ENCODE measurements at places on chromosomes 16 and 17.

DNA sequence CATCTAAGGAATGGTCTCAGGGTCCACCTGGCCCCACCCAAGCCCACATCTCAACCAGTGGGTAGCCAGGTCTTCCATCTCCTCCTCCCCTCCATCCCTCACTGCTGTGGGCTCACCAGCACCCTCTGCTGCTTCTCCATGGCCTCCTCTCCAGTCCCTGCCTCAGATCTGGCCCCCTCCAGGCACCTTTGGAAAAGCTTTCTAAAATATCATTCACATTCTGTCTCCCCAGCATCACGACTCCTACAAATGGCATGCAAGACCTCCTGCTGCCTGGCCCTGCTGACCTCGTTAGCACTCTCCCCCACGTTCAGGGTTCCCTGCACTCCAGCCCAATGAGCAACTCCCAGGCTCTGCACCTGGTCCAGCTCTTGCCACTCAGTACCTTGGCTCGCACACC lies 13.7 kb downstream of the GLP2R start:
- DNase-seq, result peak; percentile 79

DNA sequence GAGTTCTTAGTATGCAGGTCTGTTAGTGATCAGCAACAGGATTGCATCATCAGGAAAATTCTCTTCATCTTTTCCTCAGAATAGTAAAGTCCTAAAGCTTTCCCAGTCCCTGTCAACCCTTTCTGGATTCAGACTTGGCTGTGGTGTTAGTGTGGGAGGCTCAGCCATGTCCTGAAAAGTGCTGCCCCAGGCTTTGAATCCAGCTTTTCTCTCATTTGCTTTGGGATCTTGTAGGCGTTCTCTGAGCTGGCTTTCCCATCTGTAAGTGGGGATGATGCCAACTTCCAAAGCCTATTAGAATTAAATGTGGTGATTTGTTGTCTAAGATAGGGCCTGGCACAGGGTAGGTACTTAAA lies 3.0 kb downstream of the ALKBH5 start:
- DNase-seq, result no peak

DNA sequence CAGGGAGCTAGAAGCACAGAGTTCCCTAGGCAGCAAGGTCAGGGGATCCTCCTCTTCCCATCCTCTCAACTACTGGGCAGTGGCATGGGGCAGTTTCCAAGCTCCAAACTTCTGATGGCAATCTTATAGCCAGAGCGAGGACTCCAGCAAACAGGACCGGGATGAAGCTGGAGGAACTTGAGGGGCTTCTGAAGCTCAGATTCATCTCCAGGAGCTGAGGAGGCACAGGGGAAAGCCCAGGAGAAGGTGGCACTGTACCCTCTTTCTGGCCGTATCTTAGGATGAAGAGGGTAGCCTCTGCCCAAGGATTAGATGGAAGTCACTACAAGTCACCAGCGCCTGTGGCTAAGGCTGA lies 50.0 kb upstream of the RPL38 start:
- no peak for DNase-seq

- no peak for DNase-seq
These were observed 142.4 kb downstream of the TOX3 start for GRCh38 chr16:52404546-52404945.

- no peak for DNase-seq
These were observed 47.7 kb downstream of the TK2 start for GRCh38 chr16:66502020-66502913.

DNA sequence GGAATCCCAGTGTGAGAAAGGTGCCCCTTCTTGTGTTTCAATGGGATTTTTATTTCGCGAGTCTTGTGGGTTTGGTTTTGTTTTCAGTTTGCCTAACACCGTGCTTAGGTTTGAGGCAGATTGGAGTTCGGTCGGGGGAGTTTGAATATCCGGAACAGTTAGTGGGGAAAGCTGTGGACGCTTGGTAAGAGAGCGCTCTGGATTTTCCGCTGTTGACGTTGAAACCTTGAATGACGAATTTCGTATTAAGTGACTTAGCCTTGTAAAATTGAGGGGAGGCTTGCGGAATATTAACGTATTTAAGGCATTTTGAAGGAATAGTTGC lies 567 bp downstream of the UBB start:
- DNase-seq, result no peak

DNA sequence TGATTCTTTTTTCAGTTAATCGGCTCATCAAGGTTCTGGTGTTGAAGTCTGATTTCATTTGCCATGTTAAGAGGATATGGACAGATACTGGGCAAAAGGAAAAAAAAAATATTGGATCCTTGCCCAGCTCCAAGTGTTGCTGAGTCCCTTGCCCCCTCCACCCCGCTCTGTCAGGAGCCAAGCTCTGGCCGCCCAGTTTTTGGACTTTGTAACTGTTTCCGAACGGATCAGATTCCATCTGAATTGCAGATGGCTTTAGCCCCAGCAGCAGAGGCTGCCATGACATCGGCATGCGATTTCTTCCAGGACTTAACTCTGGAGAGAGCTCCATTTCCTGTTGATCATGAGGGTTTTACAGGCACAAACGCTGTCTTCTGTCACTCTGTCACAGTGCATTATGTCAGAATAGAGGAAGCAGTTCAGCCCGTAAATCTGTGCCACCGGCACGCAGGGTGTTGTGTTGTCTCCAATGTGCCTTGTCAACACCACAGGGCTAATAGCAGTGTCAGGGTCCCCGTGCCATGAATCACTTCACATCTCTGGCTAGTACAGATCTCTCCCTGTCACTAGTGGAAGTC lies 615.6 kb downstream of the MAF start:
- no peak for DNase-seq

GRCh38 chr17:64732336-64733006 lies 70.4 kb upstream of the SMURF2 start:
- DNase-seq, result no peak

DNA sequence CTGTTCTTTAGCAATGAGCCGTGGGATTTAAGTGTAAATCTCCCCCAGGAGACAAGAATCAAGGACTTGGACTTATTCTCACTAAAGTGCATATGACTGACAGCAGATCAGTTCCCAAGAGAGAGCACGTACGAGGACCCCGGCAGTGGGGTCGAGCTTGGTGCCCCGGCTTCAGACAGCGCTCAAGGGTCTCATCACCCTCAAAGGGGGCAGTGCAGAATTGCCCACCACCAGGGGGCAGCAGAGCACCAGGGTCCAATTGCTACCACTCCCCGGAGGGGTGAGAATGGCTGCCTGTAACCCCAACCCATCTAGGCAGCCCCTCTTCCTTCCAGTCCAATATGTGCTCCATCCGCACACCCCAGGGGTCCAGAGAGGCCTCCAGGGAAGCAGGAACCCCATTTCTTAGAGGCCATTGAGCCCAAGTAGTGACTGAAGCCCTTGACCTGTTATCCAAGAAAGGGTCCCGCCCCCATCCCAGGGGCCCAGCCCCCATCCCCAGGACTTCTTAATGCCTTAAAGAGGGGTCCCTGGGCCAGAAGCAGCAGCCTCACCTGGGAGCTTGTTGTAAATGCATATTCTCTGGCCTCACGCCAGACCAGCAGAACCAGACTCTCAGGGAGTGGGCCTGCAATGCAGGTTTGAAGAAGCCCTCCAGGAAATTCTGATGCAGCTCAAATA lies 86.1 kb downstream of the ZDHHC7 start:
- no peak for DNase-seq

DNA sequence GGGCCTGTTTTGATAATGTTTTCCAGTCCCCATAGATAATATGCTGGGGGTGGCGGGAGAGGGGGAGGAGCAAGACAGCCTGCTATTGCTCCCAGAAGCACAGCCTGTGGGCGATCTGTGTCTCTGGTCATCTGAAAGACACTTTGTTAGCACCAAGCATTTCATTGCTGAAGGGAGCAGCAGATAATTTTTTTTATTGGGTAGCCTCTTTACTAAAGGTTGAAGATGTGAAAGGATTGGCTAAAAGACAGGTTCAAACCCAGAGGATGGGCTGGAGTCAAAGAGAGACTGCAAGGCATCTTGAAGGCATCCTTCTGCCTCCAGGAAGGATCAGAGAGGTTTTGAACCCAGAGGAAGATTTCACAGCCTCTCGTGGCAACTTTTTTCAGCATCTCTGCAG lies 60.6 kb downstream of the C17orf67 start:
- no peak for DNase-seq

DNA sequence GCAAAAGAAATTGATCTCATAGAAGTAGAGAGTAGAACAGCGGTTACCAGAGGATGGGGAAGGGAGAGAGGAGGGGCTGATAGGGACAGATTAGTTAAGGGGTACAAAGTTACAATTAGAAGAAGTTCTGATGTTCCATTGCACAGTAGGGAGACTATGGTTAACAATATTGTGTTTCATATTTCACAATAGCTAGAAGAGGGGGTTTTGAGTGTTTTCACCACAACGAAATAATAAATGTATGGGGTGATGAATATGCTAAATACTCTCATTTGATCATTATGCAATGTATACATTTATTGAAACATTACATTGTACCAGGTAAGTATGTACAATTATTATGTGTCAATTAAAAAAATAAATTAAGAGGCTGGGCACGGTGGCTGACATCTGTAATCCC lies 291.2 kb upstream of the KCNJ16 start:
- no peak for DNase-seq

DNA sequence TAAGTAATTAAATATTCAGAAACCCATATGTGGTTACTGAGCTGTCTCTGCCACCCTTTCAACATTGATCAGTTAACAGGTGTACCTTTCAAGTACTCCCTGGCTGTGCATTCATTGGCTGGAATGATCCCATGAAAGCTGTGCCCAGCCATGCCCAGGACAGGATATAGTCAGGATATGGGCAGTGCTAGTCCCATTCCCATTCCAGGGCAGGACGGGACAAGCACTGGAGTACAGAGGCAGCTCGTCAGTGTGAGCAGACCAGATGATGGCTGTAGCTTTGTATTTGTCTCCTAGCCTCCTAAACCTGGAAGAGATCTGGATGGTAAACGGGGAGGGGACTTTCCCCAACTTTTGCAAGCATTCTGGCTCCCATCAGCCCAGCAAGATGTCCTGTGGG lies 22.5 kb downstream of the HEATR3 start:
- DNase-seq, result no peak

DNA sequence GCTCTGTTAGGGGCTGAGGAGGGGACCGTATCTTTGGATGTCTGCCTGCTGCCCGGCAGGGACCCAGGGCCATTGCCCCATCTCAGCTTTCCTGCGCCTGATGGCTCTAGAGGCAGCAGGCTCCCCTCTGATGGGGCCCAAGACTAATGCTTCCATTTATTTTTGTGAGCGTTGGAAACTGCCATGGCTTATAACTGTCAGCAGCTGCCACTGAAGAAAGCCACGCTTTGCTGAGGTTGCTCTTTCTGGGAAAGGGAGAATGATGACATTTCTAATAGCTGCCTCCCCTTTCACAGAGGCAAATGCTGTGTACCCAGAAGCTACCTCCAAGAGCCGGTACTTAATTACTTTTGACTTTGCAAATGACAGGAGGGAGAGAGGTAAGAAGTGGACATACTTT lies 103.8 kb downstream of the HAPSTR1 start:
- no peak for DNase-seq

DNA sequence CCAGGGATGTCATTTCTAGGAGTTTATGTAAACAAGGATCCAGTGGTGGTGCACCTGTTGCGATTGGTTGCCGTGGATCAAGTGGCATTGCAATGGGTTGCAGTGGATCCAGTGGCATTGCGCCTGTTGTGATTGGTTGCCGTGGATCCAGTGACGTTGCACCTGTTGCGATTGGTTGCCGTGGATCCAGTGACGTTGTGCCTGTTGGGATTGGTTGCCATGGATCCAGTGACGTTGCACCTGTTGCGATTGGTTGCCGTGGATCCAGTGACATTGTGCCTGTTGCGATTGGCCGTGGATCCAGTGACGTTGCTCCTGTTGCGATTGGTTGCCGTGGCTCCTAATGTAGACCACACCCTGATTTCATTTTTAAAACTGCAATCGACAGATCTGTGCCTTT lies 56.2 kb upstream of the CRISPLD2 start:
- no peak for DNase-seq

DNA sequence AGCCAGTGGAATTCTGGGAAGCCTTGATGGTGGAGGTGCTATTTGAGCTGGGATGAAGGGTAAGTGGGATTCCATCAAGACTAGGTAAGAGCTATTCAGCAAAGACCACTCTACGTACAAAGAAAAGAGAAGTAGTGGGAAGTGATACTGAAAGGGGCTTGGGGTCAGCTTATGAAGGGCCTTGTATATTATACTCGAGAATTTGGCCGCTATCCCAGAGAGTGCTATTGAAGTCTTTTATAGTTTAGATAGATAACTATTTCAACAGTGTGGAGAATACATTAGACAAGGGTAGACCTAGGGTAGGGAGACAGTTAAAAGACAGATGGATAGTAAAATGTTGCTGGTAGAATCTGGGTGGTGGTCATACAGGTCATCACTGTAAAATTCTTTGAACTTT lies 10.3 kb downstream of the DNAH2 start:
- DNase-seq, result no peak

DNA sequence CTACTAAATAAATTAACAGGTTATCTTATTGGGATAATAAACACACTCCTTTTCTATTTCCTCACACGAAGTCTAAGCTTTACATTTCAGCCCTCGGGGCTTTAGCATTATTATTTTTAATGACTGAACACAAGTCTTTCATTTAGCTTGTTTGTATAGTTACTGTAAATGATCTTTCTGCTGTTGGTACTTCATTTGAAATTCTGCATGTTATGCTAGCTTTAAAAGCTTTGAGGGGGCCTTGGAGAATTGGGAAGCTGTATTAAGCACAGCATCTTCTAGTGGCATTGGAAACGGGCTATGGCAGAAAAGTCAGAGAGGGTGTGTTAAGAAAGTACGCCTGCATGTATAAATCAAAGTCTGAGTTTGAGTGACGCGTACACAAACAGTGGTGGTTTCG lies 243.7 kb downstream of the FTO start:
- no peak for DNase-seq

DNA sequence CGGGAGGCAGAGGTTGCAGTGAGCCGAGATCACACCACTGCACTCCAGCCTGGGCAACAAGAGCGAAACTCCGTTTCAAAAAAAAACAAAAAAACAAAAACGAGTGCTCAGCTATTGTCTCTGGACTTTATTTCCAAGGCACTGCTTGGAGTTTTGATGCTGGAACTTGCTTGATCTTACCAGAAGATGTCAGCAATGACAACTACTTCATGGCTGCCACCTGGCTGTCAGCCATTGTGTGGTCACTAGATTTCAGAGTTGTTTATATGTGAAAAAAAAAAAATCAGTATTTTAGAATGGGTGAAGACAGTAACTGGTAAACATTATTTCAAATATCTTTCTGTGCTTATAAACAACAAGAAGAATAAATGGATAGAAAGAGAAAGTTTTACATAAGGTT lies 26.3 kb upstream of the OR4D1 start:
- no peak for DNase-seq

GRCh38 chr17:49045376-49045775 lies 48.2 kb downstream of the IGF2BP1 start:
- no peak for DNase-seq

GRCh38 chr17:2755891-2756724 lies 6.7 kb upstream of the CCDC92B start:
- no peak for DNase-seq

DNA sequence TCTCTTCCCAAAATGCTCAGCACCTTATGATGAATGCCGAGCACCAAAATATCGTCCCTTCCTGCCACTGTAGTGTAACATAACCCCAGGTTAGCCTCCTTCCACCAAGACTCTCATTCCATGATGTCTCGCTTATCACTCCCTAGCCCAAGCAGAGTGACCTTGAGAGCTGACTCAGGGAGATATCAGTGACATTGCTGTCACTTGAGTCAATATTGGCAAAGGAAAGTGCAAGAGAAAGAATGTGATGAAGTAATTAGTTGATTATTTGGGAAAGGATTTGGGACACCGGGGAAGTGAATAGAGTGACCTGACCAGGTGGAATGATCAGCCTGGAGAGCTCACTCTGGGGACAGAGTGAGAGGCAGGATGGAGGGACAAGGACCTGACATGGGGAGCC lies 2.6 kb upstream of the ANKFN1 start:
- DNase-seq, result no peak
